ENCODE measurements at places on chromosomes 6 and 20.

- no peak for DNase-seq
Observed at GRCh38 chr6:7865781-7866180, 44.8 kb downstream of the TXNDC5 start.

DNA sequence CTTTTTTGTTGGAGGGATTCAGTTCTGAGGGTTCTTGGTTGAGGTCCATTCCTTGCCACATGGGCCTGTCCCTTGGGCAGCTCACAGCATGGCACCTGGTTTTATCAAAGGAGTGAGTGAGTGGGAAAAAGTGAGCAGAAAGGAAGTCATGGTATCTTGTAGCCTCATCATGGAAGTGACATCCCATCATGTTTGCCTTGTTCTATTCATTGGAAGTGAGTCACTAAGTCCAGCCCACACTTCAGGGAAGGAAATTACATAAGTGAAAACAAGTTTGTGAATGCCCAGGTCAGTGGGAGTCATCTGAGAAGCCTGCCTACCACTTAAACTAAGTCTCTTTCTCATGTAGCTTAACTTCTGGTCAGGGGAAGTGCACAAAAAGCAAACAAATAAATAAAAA lies 32.8 kb upstream of the ZNFX1 start:
- DNase-seq = no peak

- no peak for DNase-seq
Observed at GRCh38 chr20:13681248-13682125, 42.8 kb upstream of the TASP1 start.

- peak; percentile 53 for DNase-seq
Observed at GRCh38 chr20:18688676-18689075, 100.8 kb downstream of the DTD1 start.

DNA sequence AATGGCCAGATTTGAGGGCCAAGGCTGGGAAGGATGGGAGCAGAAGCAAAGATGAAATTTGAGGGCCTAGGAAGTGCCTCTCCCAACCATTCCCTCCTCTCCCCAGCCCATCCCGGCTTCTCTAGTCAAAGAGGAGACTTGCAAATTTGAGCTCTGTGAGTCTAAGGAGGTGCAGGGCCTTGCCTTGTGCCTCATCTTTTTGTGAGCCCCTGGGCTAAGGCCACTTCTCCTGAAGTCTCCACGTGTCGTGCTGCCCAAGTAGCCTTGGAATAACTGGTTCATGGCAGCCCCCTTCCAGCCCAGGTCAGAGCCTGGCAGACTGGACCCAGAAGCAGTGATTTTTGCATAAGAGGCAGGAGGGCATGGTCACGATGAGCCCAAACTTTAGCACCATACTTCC lies 6.7 kb downstream of the PTGIS start:
- DNase-seq = no peak

DNA sequence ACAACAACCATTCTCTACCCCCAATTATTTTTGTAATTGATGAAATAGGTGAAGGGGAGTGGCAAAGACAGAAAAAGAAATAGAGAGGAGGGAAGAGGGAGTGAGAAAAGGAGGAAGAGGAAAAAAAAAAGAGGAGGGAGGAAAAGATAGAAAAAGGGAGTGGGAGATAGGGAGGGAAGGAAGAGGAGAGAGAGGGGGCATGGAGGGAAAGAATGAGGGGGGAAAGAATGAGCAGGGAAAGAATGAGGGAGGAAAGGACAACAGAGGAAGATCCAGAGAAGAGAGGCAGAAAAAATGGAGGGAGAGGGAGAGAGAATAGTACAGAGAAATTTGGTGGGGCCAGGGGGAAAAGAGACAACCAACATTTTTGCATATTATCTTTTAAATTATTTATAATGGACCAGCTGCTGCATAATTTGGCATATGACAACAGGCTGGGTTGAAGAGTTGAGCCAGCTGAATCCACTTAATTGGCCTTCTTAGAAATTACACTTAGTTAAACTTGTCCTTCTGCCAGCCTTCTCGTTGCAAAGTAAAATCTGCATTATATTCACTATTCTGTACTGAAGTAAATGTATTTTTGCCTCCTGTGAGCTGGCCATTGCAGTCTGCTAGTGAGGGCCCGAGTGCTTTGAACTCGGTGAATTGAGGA lies 101.0 kb downstream of the ARHGAP18 start:
- DNase-seq = no peak

DNA sequence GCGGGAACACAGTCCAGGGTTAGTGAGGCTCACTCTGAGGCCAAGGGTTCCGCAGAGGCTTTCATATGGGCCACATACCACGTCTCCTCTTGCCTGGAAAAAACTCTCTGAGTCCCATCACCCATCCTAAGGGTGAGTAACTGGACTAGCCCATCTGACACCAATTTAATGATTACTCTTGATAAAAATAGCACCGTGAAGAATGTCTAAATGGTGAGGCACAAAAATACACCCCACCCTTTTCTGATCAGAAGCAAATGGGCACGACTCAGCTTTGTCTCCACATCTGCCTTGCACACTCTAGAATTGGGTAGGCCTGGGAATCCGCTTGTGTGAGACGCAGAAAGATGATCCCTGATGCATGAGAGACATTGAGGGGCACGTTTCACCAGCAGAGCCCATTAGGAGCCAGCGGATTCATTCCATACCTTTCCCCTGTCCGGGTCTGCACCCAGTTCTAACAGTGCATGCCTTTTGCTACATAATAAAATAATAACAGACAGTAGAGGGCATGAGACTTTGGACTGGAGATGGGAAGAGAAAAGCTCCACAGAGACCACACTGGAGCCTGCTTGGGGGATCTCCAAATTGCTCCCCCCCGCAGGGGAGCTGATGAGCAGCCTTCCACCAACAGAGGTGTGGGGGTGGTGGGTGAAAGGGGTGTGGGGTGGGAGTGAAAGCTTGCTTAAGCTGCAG lies 110.0 kb upstream of the KCNK16 start:
- DNase-seq = no peak

- no peak for DNase-seq
Observed at GRCh38 chr20:44495257-44495656, 19.6 kb downstream of the TTPAL start.

GRCh38 chr6:8084586-8084985 lies 17.8 kb downstream of the EEF1E1 start:
- no peak for DNase-seq

DNA sequence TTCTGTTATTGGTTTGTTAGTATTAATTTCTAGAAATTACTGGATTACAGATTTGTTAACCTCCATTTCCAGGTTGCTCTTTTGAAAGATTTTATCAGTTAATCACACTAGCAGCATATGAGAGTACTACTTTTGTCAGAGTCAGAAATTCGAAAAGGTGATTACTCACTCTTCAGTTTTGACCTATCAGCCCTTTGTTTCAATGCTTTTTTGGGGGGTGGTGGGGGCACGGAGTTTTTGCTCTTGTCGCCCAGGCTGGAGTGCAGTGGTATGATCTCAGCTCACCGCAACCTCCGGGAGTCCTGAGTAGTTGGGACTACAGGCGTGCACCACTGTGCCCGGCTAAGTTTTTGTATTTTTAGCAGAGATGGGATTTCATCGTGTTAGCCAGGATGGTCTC lies 149.2 kb downstream of the JARID2 start:
- DNase-seq = no peak

GRCh38 chr20:46936415-46937156 lies 41.9 kb downstream of the EYA2 start:
- DNase-seq = no peak

GRCh38 chr6:10112871-10113549 lies 301.9 kb downstream of the TFAP2A start:
- DNase-seq = peak; percentile 61

- peak; percentile 23 for DNase-seq
Observed at GRCh38 chr20:62461157-62461556, 14.6 kb downstream of the GATA5 start.

DNA sequence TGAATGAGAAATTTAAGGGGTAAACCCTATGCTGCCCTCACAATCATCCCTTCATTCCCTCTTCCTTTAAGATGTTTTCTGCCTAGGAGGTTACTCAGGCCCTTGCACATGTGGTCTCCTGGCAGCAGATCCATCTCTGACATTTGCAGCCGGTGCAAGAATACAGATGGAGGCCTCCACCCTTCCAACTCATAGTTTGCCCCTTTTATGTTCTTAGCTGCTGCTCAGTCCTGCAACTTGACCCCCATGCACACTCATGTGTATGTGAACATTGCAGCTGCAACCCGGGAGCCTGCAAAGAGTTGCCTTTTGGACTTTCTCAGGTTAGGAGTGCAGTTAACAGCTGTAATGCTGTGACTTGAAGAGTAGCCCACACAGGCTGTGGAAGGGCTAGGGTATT lies 131.9 kb upstream of the SGK1 start:
- no peak for DNase-seq

DNA sequence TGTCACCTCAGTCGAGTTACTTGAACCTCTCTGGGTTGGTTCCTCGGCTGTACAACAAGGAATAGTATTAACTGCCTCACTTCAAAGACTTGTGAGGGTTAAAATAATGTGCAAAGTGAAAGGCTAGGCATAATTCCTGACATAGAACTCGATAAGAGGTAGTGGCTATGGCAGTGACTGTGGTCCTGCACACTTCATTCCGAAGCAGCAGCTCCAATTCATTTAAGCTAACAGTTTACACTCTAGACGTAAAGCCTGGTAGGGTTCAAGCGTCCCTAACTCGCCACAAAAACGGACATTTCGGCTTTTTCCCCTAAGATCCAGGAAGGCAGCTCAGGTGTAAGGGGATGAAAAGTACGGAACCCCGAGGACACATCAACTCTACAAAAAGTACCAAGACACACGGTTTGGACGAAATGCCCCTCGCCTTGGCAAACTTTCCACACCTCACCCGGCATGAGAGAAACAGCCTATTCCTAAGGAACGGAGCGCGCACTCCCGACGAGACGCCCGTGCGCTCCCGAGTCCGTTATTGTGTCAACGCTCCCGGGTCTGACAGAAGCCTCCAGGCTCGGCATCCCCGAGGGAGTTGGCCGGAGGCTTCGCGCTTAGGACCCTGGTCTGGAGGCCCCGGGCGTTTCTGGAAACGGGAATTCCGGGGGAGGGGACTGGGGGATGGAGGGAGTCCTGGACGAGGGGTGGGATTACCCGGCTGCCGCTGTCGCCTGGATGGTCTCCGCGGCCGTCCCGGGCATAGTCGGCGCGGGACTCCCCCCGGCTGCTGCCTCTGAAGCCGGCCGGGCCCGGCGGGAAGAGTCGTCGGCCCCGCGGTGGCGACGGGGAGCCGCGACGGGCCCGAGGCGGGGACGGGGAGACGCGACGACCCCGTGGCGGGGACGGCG lies 937 bp downstream of the ZNF318 start:
- no peak for DNase-seq

- no peak for DNase-seq
Observed at GRCh38 chr6:106591111-106591825, 38.0 kb downstream of the RTN4IP1 start.

DNA sequence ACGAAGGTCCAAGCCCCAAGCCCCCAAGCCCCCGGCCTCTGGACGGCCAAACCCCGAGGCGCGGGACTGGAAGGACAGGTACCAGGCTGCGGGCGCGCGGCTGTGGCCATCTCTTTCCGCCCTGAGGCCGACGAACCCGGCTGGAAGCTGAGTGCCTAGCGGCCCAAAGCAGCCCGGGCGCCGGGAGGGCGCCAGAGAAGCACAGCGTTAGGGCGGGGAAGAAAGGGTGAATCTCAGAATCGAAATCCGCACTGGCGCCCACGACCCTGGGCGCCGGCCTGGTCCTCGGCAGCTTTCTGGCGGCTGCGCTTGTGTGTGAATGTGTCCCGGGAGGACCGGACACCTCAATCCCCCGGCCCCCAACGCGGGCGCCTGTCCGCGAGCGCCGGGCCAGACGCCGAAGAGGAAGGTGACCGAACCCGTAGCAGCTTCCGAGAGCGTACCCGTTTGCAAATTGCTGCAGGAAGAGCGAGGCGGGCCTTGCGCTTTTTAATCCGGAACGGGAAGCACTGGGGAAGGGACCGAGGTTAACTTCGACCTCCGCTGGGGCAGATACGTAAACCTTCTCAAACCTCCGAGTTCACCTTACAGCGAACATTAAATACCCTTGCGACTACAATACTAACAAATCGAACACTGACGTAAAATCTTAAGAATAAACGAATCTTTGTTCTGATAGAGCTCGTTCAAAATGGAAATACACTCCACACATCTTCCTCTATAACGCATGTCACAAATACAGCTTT lies 2.9 kb downstream of the NRN1 start:
- no peak for DNase-seq

GRCh38 chr6:82984720-82985119 lies 80.9 kb downstream of the UBE3D start:
- DNase-seq = no peak

- DNase-seq = no peak
Observed at GRCh38 chr6:23964865-23965264, 161.2 kb upstream of the NRSN1 start.

DNA sequence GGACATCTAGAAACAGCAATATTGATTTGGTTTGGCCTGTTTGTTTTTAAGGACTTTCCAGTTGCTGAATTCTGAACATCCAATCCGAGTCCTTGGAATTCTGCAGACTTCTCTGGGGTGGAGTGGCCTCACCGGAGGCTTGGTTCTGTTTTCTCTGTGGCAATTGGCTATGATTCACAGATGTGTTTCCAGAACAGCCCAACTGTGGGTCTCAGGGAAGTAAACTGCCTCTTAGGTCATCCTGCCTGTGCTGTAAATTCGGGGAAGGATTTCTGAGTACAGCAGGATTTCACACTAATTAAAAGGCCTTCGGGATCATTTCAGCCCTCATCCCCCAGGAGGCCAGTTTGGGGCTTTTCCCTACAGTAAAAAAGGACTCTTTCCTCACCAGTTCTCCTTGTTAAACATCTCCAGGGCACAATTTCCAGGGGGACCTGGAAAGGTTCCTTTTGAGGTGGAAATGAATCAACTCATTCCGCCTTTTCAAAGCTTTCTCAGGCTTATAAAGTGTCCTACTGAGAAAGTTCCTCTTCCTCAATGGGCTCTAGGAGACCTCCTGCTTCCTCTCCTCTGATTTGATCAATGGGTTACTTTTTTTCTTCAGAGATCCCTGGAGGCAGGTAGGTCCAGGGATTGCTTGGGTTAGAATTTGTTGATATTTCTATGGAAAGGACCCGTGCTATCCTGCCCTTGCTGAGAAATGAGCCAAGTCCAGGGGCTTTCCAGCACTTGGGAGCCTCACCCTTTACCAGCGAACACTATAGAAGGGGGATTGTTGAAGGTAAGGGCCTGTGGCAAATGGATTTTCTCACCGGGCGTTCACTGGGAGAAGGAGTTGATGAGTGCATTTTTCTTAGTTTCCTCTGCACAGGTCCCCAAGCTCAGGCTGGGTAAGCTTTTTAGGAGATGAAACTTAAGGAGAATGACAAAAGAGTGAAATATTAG lies 114.6 kb downstream of the CLIC5 start:
- no peak for DNase-seq
